ENCODE measurements at places on chromosomes 1 and 21.

DNA sequence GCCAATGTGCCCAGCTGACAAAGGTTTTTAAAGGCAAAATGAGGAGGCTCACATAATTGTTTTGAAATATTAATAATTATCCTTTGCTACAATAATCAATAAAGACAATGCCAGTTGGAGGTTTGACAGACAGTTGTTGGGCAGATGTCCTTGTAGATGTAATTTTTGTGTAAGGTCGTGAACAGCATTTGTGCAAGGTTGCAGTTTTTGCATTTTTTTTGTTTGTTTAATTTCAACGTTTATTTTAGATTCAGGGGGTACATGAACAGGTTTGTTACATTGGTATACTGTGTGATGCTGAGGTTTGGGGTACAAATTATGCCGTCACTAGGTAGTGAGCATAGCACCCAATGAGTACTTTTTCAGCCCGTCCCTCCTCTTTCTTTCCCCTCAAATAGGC lies 9.3 kb downstream of the MPZ start:
- DNase-seq = no peak

- no peak for DNase-seq
Measured at GRCh38 chr21:34771512-34772028, 102.8 kb downstream of the CLIC6 start.

- DNase-seq = no peak
Measured at GRCh38 chr21:15240848-15241247, 176.0 kb upstream of the NRIP1 start.

- no peak for DNase-seq
Measured at GRCh38 chr21:42688841-42689371, 35.5 kb downstream of the PDE9A start.

DNA sequence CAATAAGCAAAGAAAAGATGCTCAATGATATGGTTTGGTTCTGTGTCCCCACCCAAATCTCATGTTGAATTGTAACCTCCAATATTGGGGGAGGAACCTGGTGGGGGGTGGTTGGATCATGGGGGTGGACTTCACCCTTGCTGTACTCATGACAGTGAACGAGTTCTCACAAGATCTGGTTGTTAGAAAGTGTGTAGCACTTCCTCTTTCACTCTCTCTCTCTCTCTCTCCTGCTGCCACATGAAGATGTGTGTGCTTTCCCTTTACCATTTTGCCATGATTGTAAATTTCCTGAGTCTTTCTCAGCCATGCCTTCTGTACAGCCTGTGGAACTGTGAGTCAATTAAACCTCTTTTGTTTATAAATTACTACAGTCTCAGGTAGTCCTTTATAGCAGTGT lies 248.4 kb downstream of the HHIPL2 start:
- no peak for DNase-seq

GRCh38 chr1:155650231-155650757 lies 38.3 kb downstream of the YY1AP1 start:
- no peak for DNase-seq

- no peak for DNase-seq
Measured at GRCh38 chr1:176702901-176703300, 239.9 kb downstream of the PAPPA2 start.

GRCh38 chr1:246081138-246081702 lies 425.9 kb downstream of the SMYD3 start:
- DNase-seq = no peak

DNA sequence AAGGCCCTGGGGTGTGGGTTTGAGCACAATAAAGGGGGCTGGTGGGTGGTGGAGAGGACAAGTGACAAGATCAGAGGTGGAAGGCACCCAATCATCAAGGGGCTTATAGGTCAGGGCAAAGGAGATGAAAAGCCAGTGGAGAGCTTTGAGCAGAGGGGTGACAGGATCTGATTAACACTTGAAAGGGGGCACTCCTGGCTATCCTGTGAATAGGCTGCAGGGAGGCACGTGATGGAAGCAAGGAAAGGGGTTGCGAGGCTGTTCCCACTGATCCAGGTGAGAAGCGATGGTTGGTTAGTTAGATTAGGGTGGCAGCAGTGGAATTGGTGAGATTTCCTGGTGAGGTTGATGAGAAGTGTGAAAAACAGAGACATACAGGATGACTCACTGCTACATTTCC lies 80.6 kb downstream of the WLS start:
- DNase-seq = no peak

DNA sequence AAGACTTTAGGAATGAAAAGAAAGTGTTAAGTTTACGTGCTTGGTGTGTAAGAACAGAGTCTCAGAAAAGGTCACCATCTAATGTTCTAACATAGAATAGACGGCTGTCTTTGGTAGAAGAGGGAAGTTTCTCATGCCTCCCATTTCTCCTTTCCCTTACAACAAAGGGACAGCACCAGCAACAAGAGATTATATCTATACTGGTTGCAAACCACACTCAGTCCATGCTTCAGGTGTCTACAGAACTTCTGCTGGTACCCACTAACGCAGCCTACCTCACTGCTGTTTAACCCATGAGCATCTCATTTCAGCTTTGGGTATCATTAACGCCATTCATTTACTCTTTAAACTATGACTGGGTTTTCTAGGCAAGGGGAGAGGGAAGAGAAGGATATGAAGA lies 9.2 kb upstream of the ITPKB start:
- DNase-seq = no peak

- DNase-seq = no peak
Measured at GRCh38 chr1:74847715-74848114, 114.8 kb downstream of the TYW3 start.

DNA sequence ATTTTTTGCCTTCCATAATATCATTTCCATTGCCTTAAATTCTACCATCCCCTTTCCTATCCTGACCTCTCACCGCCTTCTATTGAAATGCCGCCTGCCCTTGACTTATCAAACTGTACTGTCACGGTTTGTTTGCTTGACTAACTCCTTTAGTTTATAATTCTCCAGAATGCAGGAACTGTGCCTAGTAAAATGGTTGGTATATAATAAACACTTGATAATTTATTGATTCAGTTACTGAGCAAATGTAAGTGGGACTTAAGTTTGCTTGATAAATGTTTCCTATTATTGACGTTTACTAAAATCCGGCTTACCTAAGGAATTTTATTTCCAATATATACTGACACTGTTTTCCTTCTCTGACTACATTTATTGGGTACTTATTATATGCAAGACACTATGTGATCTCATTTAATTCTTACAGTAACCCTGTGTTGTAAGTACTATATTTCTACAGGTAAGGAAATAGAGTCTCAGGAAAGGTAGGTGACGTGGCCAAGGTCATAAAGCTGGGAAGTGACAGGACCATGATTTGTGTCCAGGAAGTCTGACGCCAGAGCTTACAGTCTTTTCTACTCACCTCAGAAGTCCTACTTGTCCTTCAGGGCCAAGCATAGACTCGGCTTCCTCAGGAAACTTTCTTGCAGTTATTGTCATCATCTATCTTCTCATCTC lies 35.7 kb downstream of the DPT start:
- DNase-seq = no peak

- DNase-seq = no peak
Measured at GRCh38 chr1:35369922-35370671, 101.6 kb downstream of the ZMYM4 start.

DNA sequence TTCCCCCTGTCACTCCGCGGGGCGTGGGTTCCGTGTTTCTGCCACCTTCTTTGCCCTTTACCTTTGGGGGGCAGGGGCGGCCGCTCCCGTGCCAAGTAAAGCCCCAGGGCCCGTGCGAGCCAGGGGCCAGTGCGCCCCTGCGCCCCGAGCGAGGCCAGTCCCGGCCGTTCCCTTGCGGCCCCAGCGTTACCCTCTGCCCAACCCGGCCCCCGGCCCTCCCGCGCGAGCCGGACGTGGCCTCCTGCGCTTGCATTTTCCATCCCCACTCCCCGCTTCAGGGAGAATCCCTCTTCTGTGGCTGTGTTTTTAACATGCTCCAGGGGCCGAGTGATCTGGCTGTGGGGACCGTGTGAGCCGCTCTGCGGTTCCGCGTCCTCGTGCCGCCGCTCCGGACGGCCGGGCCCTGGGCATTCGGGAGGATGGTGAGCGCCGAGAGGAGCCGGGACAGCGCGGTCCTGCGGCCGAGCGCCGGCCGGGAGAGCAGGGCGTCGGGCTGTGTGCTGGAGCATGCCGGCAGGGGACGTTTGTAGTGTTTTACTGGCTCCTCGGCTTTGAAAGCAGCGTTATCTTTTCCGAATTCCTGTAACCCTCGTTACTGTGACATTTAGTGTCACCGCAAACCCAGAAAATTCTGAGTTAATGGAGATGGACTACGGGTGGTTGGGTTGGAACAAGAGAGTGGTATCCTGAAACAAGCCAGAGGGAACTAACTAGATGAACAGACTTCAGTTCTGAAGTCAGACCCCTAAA lies 1.0 kb downstream of the GALNT2 start:
- no peak for DNase-seq

GRCh38 chr1:47772960-47773682 lies 224.1 kb downstream of the TRABD2B start:
- no peak for DNase-seq

DNA sequence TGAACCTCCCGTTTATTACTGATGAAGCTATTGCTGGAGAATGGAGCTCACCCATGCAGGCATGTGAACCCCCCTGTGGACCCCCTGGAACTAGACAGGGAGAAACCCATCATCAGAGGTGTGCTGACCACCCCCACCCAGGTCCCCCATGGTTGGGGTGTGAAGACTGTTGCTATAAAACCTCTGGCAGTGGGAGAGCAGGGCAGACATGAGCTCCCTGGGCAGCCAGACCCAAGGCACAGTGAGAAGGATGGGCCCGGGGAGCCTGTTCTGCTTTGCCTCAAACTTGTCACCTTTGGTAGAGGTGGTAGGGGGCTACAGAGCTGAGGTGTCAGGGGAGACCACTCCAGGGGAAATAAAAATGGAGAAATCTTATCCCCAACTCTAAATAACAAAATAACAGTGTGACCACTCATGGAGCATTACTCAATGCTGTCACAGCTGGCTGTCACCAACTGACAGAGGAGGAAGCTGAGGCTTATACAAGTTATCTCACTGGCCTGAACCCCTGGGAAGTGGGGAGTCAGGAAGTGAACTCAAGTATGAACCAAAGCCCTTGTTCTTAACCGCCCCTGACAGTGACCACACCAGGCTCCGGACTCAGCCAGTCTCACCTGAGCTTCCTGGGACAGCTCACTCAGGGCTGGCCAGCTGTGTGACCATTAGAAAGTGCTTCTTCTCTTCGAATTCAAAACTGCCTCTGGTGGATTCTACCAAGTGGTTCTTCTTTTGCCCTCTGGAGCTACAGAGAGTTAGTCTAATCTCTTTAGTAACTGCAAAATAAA lies 698.8 kb downstream of the MATN1 start:
- DNase-seq = no peak

GRCh38 chr1:109994654-109995053 lies 10.1 kb downstream of the AHCYL1 start:
- no peak for DNase-seq

DNA sequence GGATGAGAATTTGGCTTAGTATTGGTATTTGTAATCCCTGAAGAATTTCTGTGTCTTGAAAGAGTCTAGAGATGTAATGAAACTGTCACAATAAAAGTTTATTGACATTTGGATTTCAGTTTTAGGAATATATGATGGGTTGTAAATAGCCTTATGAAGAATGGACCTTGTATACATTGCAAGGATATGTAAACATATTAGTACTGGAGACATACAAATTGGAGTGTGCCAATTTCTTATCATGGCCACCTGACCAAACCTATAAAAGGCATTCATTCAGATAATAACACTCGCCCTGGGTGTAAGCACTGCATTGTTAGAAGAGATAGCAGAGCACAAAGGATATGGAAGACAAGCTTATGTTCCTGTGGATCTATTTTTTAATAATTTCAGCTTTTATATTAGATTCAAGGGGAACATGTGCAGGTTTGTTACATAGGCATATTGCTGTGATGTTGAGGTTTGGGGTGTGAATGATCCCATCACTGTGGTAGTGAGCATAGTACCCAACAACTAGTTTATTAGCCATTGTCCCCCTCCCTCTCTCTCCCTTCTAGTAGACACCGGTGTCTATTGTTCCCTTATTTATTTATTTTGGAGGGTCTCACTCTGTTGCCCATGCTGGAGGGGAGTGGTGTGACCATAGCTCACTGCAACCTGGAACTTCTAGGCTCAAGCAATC lies 8.6 kb downstream of the S1PR1 start:
- DNase-seq = no peak

Measured in nucleus accumbens (tissue), 56 donors.